ENCODE measurements at places on chromosomes 3 and 15. TPM values are rescaled to one million over a fixed set of nuclear protein-coding genes. Genes with fewer than 3 reads are reported as not detected.
A peak's percentile ranks its signal among the peaks of the same experiment; 100 is the strongest.

- DNase-seq, result peak; percentile 44
Measured at GRCh38 chr15:43370310-43370974, 401 bp downstream of the ZSCAN29 start.

The SGO1 gene
- total RNA-seq, result 28.1 TPM

- peak; percentile 44 for DNase-seq
Measured at GRCh38 chr3:194204042-194204987, 68.4 kb downstream of the HES1 start.

The GTF2A2 gene
- total RNA-seq, result 147 TPM

DNA sequence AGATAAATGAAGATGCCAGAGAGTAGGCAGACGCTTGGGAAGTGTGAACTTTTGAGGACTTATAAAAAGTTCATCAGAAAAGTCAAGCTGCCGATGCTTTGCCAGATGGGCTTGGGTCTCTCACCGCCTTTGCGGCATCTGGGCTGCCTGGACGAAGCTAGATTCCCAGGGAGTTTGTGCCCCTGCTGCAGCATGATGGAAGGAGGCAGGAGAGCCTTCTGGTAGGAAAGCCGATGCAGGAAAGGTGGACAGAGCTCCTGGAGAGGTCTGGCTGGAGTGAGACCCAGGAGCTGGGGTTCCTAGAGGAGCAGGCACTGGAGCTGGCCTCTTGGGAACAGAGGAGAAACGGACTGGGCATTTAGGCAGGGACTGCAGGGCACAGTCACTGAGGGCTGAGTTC, 51.9 kb upstream of the ATP2B2 start:
- DNase-seq, result no peak

DNA sequence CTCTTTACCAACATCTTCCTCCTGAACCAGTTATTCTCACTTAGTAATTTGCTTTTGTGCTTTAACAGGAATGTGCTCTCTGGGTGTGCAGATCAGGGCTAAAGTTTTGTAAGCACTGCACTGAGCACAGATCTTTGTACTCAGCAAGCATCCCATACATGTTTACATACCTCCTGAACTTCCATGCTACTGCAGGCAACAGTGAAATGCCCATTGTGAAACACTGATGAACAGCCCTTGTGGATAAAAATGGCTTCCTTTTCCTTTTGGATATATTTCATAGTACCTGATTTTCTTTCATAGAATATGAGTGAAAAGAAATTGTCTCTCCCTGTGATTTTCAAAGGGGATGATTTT, 855.9 kb downstream of the MCTP2 start:
- no peak for DNase-seq

DNA sequence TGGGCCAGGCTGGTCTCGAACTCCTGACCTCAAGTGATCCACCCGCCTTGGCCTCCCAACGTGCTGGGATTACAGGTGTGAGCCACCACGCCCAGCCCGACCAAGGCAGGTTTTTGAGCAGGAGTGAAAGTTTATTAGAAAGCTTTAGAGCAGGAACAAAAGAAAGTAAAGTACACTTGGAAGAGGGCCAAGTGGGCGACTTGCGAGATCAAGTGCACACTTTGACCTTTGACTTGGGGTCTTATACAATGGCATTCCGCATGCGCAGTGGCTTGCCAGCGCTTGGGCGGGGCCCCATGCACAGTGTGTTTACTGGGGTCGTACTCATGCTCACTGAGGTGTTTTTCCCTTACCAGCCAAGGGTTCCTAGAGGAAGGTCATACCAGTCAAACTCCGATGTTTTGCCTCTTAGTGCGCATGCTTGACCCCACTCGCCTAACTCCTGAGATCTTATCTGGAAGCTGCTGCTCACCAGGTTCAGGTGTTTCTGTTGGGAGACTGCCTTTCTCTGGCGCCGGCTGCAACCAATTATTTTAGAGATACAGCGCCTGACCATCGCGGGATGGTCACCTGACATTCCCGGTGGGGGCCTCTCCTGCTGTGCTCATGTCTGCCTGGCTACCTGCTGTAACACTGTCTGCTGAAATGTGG, 46.9 kb upstream of the FLNB start:
- no peak for DNase-seq

The CLDN18 gene
- not detected for total RNA-seq

The UTS2B gene
- 0.09 TPM for total RNA-seq

The SKIL gene
- total RNA-seq, result 170 TPM

The ERICH6 gene
- not detected for total RNA-seq

- DNase-seq, result no peak
Measured at GRCh38 chr3:142896201-142896755, 7.4 kb upstream of the PCOLCE2 start.

DNA sequence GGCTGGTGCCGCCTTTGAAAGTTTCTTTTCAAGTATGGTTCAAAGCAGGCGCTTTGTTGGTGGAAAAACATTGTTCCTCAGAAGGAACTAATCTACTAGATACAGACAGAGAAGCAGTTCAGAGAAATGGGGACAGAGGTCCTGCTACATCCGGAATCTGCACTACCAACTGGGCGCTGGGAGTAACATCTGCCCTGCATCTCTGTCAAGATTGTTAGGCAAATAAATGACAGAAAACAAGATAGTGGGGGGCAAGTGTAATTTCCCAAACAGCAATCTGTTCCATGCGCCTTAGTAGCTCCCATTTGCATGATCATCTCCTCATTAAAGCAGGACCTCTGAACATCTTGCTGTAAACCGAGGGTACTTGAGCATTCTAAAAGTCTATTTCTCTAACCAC, 17.4 kb downstream of the TLE3 start:
- no peak for DNase-seq

DNA sequence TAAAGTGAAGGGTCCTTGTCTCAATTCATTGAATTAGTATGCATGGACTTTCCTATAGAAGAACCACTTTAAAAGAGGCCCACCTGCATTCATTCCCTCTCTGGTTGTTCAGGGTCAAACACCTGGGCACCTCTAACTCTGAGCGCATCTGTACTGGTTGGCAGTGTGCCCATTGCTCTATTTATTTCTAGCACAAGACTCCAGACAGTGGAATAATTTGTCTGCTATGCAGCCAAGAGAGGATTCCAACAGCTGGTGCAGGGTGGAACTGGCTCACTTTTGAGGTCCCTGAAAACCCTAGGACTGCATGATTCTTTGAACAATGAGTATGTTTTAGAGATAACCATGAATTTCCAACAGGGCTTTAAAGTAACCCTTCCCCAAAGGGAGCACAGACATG, 57.9 kb downstream of the CCDC33 start:
- no peak for DNase-seq

GRCh38 chr15:45704329-45705249, 69.8 kb downstream of the SQOR start:
- peak; percentile 86 for DNase-seq

GRCh38 chr15:53490341-53490740, 269.1 kb downstream of the WDR72 start:
- no peak for DNase-seq

The TRPM1 gene
- not detected for total RNA-seq

GRCh38 chr3:187726564-187726963, 18.7 kb downstream of the BCL6 start:
- no peak for DNase-seq

The GOLGA6L6 gene
- total RNA-seq, result not detected

- peak; percentile 42 for DNase-seq
Measured at GRCh38 chr15:89749951-89750559, 994 bp downstream of the MESP1 start.

- DNase-seq, result no peak
Measured at GRCh38 chr3:170493712-170494182, 75.1 kb downstream of the CLDN11 start.

The LRRC31 gene
- total RNA-seq, result not detected

DNA sequence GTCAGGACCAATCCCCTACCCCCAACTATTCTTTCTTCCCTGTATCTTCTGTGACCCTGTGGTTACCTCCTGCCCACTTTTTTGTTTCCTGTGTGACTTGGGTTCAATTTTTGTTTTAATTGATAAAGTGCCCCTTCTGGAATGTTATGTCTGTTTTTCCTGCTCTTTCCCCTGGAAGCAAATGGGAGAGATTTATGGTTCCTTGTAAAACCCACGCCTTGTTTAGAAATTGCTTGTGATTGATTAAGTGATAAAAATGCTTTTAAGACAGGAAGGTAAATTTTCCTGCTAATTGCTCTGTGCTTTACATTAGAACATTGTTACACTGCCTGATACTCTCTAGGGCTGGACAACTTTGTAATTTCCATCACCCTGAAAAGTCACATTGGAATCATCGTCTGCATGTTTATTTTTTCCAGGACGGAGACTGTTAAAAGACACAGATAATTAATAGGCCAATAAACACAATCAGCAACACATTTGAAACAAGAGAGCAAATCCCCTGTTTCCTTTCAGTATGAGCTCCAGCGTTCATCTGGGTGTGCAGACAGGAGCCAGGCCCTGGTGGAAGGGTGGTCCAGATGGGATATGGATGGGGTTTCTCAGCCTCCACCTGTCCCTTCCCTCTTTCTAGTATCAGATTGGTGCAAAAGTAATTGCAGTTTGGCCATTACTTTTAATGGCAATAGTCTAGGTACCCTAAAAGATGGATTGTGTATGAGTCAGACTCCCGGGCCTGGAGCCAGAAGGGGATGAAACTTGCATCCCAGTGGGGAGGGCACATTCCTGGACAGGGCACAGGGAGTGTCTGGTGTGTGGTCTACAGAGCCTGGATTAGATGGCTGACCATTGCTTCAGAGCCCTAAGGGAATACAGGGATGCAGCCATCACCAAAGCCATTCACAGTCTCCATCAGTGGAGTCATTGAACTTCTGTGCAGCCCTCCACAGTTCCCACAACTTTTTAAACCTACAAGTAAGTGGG, 58.1 kb upstream of the AGBL1 start:
- DNase-seq, result no peak

The CCDC12 gene
- 49.1 TPM for total RNA-seq

The FMN1 gene
- 1.9 TPM for total RNA-seq

The SPINK8 gene
- not detected for total RNA-seq

DNA sequence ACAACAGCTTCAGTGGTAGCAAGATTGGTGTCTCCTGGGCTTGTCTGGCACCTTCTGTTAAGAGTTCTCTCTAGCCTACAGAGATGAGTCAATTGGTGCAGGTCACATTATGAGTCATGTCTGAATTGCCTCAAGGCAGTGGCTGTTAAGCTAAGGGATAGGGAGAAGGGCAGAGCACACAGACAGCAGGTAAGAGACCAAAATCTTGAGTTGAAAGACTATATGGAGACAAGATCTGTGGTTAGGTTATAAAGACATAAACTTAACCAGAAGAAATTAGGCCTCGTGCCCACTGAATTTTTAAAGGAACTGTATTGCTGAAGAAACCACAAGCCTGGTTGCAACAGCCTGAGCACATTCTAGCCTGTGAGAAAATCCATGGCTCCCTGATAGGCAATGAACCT, 19.2 kb upstream of the KPNA1 start:
- DNase-seq, result no peak

The TYRO3 gene
- total RNA-seq, result 118 TPM

DNA sequence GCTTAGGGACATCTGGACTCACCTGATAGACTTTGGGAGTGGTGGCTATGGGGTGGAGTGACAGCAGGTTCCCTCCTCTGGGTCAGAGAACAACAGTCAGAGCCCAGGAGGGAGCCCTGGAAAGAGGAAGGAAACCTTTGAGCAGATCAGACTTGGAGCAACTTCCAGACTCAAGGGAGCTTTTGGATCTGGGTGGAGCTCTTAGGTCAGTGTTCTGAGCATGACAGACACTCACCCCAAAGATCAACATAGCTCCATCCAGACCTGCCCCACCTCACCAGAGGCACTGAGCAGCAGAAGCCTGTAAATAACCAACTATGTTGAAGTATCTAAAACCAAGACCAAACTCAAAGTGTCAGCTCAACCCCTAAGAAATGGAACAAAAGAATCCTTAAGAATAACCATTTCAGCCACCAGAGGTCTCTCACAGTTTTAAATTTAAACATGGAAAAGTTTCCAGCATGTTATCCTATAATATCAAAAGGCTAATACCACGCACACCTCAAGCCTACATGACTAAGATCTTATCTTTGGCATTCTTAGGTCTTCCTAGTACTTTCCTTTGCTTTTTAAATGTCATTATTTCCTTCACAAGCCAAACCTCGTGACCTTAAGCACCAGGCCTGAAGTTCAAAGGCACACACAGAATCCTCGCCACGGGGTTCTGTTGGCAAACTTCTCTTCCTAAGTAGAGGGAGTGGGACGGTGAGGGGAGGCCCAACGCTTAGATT, 56.4 kb downstream of the UMPS start:
- DNase-seq, result no peak

DNA sequence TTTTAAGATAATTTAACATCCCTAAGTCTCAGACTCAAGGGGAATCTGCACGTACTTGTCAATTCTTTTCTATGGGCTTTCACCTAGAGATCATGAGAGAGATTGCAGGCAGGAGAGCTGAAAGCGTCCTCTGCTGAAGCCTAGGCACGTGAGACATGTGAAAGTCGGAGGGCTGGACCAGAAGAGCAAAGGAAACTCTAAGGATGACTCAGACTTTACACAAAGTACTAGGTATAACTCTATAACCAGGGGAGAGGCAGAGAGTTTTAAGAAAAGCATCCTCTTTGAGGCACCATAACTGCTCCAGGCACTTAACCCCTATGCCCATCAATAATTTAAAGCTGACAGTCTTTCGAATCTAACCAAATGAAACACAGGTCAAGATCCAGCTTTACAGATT, 436.6 kb downstream of the VGLL3 start:
- DNase-seq, result no peak

DNA sequence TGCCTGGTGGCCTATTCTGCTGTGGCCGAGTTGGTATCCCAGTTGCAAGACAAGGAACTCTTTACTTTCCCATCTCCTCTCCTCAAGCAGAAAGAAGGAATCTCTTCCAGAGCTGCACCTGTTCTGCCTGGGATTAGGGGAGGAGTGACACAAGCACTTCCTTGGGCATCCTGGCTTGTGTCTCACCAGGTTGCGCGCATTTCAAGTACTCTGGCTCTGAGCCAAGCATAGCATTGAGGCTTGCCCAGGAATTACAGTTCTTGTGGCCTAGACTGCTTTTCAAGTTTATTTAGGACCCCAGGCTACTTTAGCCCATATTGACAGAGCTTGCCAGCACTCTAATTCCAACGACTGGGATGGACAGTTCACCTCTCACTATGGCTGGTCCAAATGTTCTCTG, 150.5 kb downstream of the RSRC1 start:
- no peak for DNase-seq

The HCLS1 gene
- 1.2 TPM for total RNA-seq

DNA sequence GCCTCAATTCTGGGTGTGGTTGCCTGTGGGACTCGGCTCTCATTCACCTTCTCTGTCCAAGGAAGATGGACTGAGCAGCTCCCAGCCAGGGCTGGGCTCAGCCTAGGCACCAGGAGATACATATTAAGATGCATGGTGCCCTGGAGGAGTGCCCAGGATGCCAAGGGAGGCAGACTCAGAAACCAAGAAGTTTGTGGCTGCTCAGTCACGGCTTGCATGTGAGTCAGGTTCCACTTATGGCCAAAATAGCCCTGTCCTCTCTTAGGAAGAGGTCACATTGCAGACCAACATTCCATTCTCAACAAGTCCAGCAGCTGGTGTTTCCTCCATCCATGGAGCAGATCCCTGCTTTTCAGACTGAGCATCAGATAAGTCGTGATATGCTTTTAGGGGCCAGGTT, 21.8 kb downstream of the CDCP1 start:
- DNase-seq, result no peak

The GUCA1C gene
- total RNA-seq, result not detected
